ENCODE measurements at places on chromosomes 4 and X.

DNA sequence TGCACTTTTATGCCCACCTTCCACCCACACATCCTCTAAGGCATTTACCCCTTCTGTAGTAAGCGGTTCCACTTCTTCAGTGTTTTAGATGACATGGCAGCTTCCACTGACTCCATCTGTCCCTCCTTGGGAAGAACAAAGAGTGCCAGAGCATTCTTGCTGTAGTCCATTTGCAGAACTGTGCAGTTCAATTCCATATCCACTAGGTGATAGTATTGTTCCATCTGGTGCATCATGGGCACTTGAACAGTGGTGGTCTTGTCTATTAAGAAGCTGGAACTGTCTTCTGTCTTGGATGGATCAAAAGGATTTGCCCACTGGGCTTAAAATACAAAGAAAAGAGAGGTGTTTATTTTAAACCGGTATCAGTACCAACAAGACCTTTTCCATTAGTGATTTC lies 3.5 kb downstream of the SERPINA7 start:
- no peak for DNase-seq

- no peak for DNase-seq
Observed at GRCh38 chrX:41684138-41684537, 4.6 kb upstream of the GPR34 start.

GRCh38 chr4:94912606-94913005 lies 154.9 kb downstream of the BMPR1B start:
- no peak for DNase-seq

GRCh38 chrX:64894454-64895038 lies 81.7 kb downstream of the ZC4H2 start:
- peak; percentile 6 for DNase-seq

- no peak for DNase-seq
Observed at GRCh38 chrX:5015451-5015850, 1213.2 kb downstream of the NLGN4X start.

All from activated CD4-positive, alpha-beta T cell treated with anti-CD3 and anti-CD28 coated beads for 24 hours (primary cell).